Colonic mucosa (tissue), 4 donors: ENCODE measurements at places on chromosomes 3 and 15. TPM values are rescaled to one million over a fixed set of nuclear protein-coding genes. Genes with fewer than 3 reads are reported as not detected.

DNA sequence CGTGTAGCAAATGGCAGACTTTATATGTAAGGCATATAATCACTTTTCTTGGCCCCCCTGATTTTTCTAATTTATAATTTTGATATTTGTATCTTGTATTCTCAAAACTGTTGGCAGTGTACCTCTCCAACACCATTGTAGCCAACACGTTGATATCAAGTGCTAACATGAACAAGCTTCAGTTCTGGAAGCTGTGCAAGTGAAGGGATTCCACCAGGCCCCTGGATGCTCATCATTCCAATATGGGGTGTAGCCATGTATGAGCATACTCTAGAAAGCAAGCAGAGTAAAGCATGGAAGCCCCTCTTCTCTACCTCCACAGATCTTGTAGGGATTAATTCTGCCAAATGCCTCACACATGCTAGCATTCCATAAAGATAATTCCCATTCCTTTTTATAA is 211.3 kb downstream of the MYRIP start:
- no peak for DNase-seq

DNA sequence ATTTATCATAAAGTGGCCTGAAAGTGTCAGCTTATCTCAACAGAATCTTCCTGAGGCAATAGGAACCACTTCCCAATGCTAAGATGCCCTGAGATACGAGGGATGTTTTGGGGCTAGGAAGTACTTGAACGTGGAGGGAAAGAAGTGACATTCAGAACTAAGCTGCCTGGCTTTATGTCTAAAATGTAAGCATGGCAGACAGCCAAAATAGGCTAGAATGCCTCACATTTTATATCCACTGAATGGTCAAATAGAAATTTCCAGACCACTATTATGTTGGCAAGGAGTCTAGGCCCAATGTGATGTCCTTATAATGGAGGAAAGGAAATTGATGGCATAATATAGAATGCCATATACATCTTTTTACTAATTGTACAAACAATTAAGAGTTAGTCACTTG is 154.9 kb downstream of the PEX5L start:
- no peak for DNase-seq

DNA sequence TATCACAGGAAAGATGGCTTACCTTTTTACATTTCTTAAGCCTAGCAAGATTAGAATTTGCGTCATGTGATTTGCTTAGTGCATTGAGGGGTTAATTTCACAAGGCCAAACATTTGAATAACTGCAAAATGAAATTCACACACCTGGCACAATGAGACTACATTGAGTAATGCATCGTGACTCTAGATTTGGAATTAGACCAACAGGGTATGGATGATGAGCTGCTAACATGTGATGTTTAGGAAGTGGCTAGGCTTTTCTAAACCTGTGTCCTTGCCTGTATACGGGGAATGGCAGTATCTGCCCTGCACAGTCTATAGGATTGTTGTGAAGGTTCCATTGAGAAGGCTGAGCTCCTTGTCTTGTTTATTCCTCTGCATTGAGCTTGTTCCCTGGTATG is 160.1 kb downstream of the MFSD1 start:
- DNase-seq, result no peak

Gene GOLGA6L1
- total RNA-seq, result not detected

Gene HES1
- total RNA-seq, result 102 TPM

Gene SERPINI2
- total RNA-seq, result 0.40 TPM

- DNase-seq, result no peak
These were observed 35.3 kb downstream of the OXNAD1 start for GRCh38 chr3:16300307-16300706.

Gene GOLGA8O
- 0.22 TPM for total RNA-seq

- DNase-seq, result peak; percentile 10
These were observed 4.5 kb upstream of the SLCO2A1 start for GRCh38 chr3:134034005-134034785.

Gene ZBED2
- 0.52 TPM for total RNA-seq

DNA sequence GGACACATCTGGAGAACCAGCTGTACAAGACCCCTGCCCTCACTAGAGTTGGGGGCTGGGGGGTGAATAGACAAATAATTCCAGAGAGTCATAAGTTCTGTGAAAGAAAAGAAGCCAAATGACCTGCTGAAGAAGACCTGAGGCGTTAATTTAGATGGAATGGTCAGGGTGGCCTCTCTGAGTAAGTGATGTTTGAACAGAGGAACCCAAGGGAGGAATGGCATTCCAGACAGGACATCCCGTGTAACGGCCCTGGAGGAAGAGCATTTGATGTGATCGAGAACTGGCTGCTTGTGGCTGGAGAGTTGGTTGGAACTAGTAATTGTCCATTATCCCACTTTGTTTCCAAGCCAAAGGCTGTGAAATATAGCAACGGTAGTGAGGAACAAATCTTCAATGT is 1.7 kb downstream of the NR2C2 start:
- DNase-seq, result no peak

Gene DNASE1L3
- 2.2 TPM for total RNA-seq

DNA sequence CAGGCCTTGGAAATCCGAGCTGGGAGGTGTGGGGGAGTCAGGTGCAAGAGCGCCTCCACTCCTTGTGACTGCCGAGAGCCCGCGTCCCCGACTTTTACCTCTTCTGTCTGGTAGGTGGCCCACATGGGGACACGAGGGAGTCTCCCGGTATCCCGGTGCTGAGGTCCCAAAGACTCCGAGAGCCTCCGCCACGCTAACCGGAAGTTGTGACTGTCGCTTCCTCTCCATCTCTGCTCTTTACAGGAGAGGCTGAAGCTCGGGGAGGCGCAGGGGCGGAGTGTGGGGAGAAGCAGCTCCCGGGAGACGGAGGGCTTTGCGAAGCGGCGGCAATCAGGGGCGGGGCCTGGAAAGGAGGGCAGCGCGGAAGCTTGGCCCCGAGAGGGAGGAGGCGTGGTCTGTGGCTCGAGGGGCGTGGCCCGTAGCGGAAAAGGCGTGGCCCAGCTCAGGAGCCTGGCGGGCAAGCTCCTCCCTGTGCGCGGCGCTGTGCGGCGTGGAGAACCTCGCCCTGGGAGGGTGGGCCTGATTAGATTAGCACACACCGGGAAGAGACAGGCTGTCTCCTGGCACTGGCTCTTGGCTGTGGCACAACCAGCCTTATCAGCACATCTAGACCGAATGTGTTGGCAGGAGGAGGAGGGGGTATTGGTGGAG is 143.9 kb downstream of the GABRB3 start:
- peak; percentile 42 for DNase-seq

GRCh38 chr15:82972990-82973389 is 13.0 kb upstream of the RAMAC start:
- no peak for DNase-seq

Gene HIGD2B
- not detected for total RNA-seq

Gene PPM1M
- 5.4 TPM for total RNA-seq

- DNase-seq, result no peak
These were observed 951 bp downstream of the GPR62 start for GRCh38 chr3:51955893-51956770.

Gene STRIT1
- total RNA-seq, result not detected

DNA sequence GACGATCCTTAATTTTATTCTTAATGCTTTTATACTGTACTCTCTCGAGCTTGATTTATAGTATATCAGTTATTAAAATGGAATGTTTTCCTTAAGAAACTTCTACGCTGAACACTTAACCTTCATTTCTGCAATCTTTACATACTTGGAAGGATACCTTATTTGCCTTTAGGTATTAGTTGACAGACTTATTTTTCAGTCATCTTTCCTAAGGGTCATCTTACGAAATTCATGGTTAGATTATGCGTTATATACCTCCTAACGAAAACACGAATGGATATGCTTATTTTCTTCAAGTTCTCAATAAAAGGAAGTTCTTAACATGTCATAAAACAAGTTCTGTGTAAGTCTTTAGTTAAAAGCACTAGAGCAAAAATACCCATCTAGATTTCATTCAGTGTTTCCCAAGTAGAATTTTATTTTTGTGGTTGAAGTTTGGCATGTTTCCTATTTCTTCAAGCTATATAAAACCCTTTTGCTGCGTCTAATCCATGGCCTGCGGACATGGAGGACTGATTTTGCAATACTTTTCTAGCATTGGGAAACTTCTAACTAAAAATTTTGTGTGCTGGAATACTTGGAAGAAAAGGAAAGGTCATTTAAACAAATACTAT is 231.3 kb downstream of the TP63 start:
- no peak for DNase-seq

GRCh38 chr3:25423780-25424588 is 4.1 kb upstream of the RARB start:
- no peak for DNase-seq

DNA sequence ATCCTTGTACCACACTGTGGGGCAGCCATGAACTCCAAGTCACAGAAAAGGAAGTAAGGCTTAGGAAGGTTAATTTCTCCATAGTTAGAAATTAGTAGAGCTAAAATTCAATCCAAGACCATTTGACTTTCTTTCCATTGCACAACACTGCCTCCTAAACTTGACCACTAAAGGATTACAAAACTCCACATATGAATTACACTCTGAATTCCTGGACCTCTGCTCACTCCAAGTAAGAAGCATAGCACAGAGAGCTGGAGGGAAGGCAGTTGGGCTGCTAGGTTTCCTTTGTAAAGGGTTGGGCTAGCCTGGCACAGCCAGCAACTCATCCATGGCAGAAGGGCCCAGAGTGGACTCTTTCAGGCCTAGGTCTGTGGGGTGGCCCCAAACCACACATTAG is 134.4 kb downstream of the MYLK start:
- peak; percentile 4 for DNase-seq

DNA sequence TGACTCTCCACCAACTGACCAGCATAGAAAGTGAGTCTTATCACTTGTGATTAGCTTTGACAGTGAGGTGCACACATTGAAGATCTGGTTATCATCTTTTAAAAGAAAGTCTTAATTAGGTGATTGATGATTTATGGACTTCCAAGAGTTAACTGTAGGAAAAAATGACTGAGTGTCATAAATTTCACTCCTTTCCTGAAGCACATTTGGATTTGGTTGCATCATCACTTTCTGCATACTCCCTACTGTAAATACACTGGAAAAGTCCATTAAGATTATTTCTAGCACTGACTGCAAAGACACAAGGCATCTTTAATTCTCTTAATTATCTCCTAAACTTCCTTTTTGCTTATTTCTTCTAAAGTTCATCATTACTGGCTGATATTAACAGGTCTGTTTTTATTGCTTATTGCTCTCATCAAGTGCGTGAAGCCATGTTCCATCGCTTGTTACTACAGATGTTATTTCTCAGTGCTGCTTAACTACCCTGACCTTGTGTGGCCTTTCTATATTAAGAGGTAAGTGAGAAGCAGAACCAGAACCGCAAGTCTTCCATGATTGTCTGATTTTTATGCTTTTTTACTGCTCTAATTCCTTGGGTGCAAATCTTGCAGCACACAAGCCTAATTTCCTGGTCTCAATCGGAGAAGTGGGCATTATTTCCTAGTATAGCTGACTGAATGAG is 153.2 kb downstream of the MEIS2 start:
- no peak for DNase-seq

Gene SEMA5B
- total RNA-seq, result 1.3 TPM

Gene TIGIT
- total RNA-seq, result 0.40 TPM

DNA sequence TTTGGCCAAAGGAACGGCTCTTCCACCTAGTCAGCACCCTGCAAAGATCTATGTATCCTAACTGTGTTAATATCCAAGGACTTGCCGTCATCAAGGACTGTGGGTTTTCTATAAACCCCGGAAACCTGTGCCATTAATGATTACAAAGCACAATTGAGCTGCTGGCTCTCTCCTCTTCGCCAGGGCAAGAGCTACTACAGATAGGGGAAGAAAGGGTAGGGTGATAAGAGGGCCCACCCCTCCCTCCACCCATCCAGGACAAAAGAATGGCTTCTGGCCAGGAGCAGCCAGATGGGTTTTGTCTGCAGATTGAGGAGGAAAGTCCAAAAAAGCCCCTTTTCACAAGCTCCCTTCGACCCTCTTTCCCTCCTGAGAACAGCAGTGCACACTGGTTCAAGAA is 9.9 kb downstream of the RFT1 start:
- no peak for DNase-seq

DNA sequence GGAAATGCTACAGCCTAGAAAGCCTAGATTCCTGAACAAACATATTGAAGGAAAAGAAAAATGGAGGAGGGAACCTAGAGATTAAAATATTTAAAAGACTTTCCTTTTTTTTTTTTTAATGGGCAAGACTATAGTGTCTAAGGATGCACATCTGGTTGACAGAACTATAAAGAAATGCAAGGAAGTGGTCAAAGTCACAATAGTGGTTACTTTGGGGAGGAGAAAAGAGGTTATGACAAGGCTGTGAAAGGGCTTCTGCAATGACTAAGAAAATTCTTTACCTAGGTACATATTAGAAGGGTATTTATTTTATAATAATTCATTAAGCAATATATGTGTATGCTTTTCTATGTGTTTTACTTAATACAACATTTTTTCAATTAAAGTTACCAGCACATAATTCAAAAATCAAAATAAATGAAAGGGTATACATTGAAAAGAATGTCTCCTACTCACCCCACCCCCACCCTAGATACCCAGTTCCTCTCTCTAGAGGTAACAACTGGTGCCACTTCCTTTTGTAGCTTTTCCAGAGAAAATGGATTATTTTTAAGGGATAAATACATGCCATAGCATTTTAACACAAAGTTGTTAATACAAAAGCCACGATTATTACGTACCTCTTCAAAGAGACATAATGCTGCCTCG is 70.1 kb downstream of the HERC1 start:
- no peak for DNase-seq

- DNase-seq, result no peak
These were observed 720.1 kb downstream of the GBE1 start for GRCh38 chr3:81041331-81041730.

Gene GAP43
- 0.54 TPM for total RNA-seq

DNA sequence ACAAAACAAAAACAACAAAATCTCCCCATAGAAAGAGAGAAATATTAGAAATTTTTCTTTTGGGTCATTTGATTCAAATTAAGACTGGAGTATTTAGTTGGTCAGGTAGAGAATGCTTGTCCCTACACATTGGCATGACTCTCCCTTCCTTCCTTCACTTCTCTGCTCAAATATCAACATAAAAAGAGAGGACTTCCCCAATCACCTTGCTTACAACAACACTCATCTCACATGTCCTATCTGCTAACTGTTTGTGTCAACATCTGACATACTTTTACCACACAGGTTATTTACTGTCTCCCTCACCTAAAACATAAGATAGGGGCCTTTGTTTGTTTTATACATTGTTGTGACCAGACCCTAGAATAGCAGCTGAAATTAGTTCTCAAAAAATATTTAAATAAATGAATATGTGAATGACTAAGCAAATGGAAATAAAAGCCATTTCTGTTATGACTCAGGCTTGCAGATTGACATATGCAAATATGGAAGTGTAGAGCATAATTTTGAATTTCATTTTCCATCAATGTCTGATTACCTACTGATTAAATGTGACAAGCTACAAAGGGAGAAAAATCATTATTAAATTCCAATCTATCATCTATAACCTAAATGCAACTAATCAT is 304.8 kb downstream of the CTNNB1 start:
- DNase-seq, result no peak

- no peak for DNase-seq
These were observed 57.1 kb upstream of the FILIP1L start for GRCh38 chr3:100171211-100171914.

Gene LEKR1
- 2.0 TPM for total RNA-seq

Gene ADAMTS17
- 4.2 TPM for total RNA-seq

DNA sequence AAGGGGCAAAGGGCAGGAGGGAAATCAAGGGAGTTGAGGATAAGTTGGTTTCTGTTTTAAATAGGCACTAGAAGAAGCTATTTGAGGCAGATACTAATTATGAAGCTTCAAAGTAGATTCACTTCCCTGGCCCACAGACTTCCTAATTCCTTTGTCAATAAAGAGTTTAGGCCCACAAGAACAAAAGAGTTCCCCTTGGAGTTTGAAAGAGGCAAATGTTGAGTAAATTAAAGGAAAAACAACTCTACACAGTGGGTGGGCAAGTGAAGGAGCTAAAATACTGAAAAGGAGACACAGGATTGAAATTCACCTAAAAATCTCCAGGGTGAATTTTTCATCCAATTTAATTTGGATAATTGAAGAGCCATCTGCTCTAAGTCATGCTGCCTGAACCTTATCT is 411.7 kb upstream of the RORA start:
- no peak for DNase-seq
